Fibroblast of skin of back (primary cell): ENCODE measurements at places on chromosomes 1 and 21.

DNA sequence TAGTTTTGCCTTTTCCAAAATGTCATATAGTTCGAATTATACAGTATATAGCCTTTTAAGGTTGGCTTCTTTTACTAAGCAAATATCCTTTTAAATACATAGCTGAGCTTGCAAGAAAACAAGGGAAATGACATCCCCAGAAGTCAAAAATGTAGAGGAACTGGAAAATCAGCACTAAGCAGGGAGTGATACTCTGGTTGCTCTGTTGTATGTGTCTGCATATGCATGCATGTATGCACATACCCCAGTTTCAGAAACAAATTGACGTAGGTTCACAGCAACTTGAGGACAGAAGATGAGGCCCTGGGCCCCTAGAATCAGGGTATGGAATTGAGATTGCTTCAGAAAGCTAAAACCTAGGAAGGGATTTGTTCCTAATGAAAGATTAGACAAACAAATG lies 75.1 kb upstream of the GNG4 start:
- DNase-seq, result no peak

- DNase-seq, result no peak
Observed at GRCh38 chr1:4150262-4150661, 250.2 kb upstream of the C1orf174 start.

DNA sequence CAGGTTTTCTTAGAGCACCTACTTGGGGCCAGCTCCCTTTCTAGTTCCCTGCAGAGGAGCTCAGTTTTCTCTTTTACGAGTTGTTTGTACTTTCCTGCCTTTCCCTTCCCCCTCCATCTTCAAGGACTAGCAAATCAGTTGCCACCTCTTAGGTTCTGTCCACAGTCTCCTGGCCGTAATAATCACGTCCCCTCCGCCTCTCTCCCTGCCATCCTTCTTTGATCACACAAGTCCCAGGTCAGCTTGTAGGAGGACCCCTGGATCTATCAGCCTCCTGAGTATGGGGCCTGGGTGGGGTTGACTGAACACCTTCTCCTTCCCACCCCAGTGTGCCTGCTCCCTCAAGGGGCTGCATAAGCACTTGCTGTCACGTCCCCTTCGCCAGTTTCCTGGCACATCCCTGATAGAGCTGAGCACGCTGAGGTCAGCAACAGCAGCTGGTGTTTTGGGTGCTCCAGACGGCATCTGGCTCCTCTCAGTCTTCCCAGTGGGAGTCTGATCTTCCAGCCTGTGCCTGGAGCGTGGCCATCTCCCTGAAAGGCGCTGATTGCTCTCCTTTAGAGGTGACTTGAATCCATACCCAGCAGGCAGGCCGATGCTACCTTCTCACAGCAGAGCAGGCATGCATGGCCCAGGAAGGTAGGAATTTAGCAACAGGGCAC lies 216.1 kb upstream of the TMEM51 start:
- no peak for DNase-seq

DNA sequence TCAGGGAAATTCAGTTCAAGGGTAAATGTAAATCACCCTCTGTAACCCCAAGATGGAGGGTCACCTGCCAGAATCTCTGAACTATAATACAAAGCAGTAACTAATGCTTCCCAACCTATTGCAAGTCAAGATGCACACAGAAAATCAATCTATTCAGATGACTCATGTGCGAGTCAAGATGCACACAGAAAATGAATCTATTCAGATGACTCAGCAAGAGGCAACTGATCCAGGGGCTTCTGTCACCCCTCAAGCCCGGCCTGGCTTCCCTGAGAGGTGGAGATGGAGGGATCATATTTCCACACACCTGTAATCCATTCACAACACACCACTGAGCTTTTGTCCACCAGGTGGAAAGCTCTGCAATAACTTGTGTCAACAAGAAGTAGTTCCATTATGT lies 17.4 kb upstream of the HIVEP3 start:
- DNase-seq, result peak; percentile 66

DNA sequence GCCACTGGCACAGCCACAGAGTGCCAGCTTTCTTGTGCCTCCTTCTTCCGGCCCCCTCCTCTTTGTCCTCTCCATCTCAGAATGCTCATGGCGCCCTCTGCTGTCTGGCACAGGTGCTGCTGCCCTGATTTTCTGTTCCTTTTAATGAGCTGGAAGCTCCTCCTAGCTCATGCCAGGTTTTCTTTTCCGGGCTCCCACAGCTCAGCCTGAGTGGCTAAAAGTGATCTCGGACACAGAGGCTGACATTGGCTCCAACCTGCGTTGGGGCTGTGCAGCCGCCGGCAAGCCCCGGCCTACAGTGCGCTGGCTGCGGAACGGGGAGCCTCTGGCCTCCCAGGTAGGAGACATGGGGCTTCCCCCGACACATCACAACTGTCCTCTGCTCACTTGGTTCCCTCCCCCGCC lies 18.7 kb downstream of the CNTN2 start:
- DNase-seq, result peak; percentile 63

DNA sequence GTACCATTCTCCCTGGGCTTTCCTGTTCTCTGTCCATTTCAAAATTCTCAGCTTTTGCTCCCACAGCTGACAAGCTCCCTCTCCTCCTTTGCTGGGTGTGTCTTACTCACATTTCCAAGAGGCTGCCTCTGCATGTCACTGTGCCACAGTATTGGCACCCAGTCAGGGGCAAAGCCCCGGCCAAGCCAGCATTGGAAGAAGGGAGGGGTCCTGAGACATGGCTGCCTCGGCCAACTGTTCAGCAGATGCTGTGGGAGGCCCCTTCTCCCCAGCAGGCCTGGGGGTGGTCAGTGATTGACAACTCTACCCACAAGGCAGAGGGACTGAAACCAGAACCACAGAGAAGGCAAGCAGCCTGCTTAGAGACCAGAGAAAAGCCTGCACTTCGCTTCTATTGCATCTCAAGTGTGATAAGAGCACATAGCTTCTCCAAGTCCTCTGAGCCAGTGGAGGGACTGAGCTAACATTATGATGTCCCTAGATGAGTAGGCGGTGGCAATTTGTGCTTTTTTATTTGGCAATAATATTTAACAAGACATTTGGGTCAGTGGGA lies 294.1 kb downstream of the SIPA1L2 start:
- DNase-seq, result no peak

- DNase-seq, result peak; percentile 76
Observed at GRCh38 chr1:85550784-85551516, 29.6 kb upstream of the CCN1 start.

- DNase-seq, result no peak
Observed at GRCh38 chr21:44846485-44847260, 26.8 kb downstream of the PTTG1IP start.

GRCh38 chr1:247857069-247857984 lies at the start of gene TRIM58:
Gene TRIM58, plus strand, starts transcription at chr1:247857187. Its CDS starts 60 bp downstream, at chr1:247857247.
- DNase-seq, result no peak

DNA sequence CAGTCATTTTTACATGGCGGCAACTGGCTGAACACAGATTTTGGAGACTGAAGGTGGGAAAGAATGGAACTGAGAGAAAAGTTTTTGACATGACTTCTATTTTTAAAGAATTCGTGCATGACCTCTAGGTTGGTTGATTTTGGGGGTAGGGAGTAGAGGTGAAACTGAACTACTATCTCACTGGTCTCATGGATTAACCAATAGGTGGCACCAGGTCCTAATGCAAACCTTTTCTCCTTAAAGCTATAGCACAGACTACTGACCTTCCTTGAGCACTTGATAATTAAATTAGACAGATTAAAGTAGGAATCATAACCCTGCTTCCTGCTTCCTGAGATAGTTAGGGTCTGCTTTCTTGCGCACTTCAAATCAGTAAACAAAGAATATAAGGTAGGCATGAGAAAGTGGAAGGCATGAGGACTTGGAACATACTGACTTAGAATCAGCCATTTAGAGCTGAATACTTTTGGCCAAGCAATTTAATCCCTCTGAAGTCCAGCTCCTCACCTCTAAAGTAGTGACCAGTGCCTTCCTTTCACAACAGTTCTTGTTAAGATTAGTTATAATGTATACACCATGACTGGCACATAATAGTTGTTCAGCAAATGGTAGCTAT lies 206.0 kb downstream of the CENPF start:
- DNase-seq, result peak; percentile 52

DNA sequence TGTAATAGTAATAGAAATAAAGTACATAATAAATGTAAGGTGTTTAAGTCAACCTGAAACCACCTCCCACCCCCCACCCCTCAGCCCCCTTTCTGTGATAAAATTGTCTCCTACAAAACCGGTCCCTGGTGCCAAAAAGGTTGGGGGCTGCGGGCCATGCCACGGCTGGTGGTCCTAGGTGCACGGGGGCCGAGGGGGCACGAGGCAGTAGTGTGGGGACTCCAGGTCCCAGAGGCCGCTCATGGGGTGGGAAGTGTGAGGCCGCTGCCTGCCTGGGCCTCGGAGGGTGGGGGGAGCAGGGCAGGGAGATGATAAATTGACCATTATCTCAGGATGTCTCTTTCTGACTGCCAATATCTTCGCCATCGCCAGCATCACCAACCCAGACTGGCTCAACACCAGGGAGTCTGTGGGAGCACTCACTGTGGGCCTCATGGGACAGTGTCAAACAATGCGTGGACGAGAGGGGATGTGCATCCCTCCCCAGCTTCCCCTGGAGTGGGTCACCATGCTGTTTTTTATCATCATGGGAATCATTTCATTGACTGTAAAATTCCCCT lies 6.5 kb downstream of the ZBTB17 start:
- no peak for DNase-seq

GRCh38 chr1:42739753-42740700 lies at the start of gene CLDN19:
Gene CLDN19, minus strand, starts transcription at chr1:42740236. Its CDS starts 173 bp downstream, at chr1:42740063.
- DNase-seq, result no peak

GRCh38 chr1:16338961-16339360 lies 13.3 kb downstream of the FBXO42 start:
- peak; percentile 43 for DNase-seq

GRCh38 chr21:44939532-44940115 lies at the start of gene SLX9:
Gene SLX9, plus strand, starts transcription at chr21:44940029. Its CDS starts 29 bp downstream, at chr21:44940058.
- peak; percentile 79 for DNase-seq

DNA sequence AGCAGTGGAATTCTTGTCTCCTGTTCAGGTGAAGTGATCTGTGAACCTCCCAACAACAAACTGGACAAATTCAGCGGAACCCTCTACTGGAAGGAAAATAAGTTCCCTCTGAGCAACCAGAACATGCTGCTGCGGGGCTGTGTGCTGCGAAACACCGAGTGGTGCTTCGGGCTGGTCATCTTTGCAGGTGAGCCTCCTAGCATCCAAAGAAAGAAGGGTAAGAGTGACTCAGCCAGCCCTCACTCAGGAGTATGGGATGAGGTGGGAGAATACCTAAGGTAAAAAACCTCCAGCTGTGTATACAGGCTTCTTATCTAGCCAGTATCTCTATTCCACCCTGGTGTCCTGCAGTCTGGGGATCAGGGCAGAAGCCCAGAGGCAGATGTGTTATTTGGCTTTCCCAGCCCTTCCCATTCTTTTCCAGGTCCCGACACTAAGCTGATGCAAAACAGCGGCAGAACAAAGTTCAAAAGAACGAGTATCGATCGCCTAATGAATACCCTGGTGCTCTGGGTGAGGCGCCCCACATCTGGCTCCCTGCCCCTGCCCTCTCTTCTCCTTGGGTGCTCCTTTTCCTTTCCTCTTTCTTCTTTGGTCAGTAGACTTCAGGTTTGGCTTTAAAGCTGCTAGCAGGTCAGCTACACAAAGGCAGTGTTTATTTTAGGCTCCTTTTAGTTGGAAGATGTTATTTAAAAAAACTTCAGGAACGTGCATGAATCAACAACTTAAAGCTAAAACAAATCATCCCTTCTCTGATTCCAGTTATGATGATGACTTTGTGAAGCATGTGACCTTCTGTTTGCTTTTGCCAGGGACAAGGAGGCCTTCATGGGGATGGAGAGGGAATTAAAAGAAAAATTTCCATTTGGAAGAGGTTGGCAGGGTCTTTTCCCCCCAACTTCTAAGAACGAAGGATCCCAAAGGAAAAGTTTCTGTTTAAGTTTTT lies 9.0 kb downstream of the ATP8B2 start:
- peak; percentile 35 for DNase-seq

DNA sequence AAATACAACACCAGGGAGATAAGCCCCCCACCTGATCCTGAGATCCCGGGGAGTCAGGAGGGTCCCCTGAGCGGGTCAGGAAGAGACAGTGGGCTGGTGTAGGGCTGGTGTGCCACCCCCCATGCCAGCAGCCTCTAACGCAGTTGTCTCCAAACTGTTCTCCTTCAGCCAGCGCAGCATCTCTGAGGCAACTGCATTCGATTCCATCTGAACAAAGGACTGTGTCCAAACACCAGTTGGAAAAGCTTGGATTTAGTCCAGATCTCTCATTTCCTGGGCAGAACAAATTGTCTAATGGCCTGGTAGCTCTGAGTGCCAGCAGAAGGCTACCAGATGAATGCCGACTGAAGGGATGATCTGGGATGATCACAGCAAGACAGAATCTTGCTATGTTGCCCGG lies 44.1 kb upstream of the EIF4G3 start:
- DNase-seq, result no peak

GRCh38 chr1:179708434-179709195 lies 34.5 kb upstream of the FAM163A start:
- no peak for DNase-seq

- DNase-seq, result peak; percentile 20
Observed at GRCh38 chr1:211371406-211372105, 44.9 kb downstream of the TRAF5 start.

GRCh38 chr1:235213752-235214151 lies 52.7 kb upstream of the RBM34 start:
- no peak for DNase-seq

DNA sequence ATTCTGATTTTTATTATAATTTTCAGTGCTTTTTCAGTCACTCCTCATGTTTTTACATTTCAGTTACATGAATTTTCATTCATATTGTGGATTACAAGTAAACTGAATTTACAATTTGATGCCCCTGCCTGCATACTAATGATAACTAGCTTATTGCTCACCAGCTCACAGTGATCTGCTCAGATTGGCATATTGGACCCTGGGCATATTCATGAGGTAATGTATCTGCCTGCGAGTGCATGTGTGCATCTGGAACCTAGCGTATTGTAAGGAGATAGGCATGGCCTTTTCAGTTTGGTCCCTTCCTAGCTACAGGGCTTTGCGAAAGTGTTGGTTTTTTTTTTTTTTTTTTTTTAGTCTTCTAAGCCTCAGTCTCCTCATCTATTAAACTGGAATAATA lies 213.7 kb downstream of the SDCCAG8 start:
- DNase-seq, result no peak

DNA sequence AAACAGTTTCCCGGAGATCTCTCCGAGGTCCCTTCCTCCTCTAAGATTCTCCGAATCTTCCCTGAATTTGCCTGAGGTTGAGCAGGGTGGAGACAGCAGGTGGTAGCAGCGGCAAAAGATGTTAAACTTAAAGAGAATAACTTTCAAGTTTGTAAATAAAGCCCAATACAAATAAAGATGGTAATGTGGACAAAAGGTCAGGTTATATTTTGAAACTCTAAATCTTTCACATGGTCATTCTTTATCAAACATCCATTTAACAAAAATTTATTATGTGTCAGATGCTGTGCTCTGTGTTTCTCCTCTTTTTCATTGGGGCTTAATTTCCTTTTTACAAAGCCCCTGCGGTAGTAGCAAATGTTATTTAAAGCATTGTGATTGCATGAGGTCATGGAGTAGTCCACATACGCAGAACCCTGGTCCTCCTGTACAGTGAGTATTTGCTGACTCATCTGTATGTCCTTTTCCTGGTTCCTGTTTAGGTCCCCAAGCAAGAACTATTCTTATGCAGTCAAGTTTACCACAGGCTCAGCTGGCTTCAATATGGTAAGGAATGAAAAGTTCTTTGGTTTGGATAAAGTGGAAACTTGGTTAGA lies 119.2 kb downstream of the ITSN1 start:
- peak; percentile 98 for DNase-seq

- DNase-seq, result peak; percentile 27
Observed at GRCh38 chr1:217333939-217334338, 297.0 kb downstream of the GPATCH2 start.
